A549 treated with dexamethasone at 1 μM for 4 hours (cell line): ENCODE measurements at places on chromosomes 16 and 17. TPM values are rescaled to one million over a fixed set of nuclear protein-coding genes. Genes with fewer than 3 reads are reported as not detected.

The RHBDF1 gene
- 17.7 to 29.7 TPM (median 26.5 TPM) in 5 replicates for total RNA-seq

The CCL17 gene
- total RNA-seq, result not detected in 5 replicates

The CD68 gene
- 24.8 to 38.2 TPM (median 33.6 TPM) in 5 replicates for total RNA-seq

The SLC12A3 gene
- total RNA-seq, result 0.04 TPM in 1 of 5 replicates, not detected in the others

The TENT4B gene
- 9.4 to 13.5 TPM (median 12.8 TPM) in 5 replicates for total RNA-seq

The CCDC182 gene
- not detected in 5 replicates for total RNA-seq

The GPR179 gene
- total RNA-seq, result 0.02 to 0.05 TPM (median 0.03 TPM) in 4 of 5 replicates, not detected in the other

The PRAC1 gene
- total RNA-seq, result not detected in 5 replicates

The MEIOB gene
- total RNA-seq, result 1.0 to 1.7 TPM (median 1.3 TPM) in 5 replicates

The MSLN gene
- total RNA-seq, result 2.2 to 4.3 TPM (median 2.8 TPM) in 5 replicates

The RGS9 gene
- 6.3 to 8.0 TPM (median 7.0 TPM) in 5 replicates for total RNA-seq

The CPPED1 gene
- 25.3 to 30.5 TPM (median 28.9 TPM) in 5 replicates for total RNA-seq

The CHST6 gene
- total RNA-seq, result 0.14 to 0.33 TPM (median 0.22 TPM) in 5 replicates

The ARSG gene
- total RNA-seq, result 1.2 to 2.0 TPM (median 1.5 TPM) in 5 replicates

The CCL7 gene
- total RNA-seq, result 0.14 to 0.27 TPM (median 0.20 TPM) in 3 of 5 replicates, not detected in the others

The TBC1D26 gene
- total RNA-seq, result not detected in 5 replicates

The PIRT gene
- total RNA-seq, result not detected in 5 replicates

The RAC3 gene
- 26.3 to 41.3 TPM (median 39.9 TPM) in 5 replicates for total RNA-seq

The KRT25 gene
- not detected in 5 replicates for total RNA-seq

The HAS3 gene
- total RNA-seq, result 32.7 to 48.6 TPM (median 44.3 TPM) in 5 replicates

The CLEC3A gene
- total RNA-seq, result not detected in 5 replicates

The STX8 gene
- total RNA-seq, result 63.7 to 82.3 TPM (median 65.0 TPM) in 5 replicates

The MFAP4 gene
- total RNA-seq, result 0.12 to 0.14 TPM (median 0.14 TPM) in 3 of 5 replicates, not detected in the others
